ENCODE measurements at places on chromosomes 3 and 15.

GRCh38 chr3:177729956-177730681 is 532.8 kb upstream of the TBL1XR1 start:
- no peak for DNase-seq

DNA sequence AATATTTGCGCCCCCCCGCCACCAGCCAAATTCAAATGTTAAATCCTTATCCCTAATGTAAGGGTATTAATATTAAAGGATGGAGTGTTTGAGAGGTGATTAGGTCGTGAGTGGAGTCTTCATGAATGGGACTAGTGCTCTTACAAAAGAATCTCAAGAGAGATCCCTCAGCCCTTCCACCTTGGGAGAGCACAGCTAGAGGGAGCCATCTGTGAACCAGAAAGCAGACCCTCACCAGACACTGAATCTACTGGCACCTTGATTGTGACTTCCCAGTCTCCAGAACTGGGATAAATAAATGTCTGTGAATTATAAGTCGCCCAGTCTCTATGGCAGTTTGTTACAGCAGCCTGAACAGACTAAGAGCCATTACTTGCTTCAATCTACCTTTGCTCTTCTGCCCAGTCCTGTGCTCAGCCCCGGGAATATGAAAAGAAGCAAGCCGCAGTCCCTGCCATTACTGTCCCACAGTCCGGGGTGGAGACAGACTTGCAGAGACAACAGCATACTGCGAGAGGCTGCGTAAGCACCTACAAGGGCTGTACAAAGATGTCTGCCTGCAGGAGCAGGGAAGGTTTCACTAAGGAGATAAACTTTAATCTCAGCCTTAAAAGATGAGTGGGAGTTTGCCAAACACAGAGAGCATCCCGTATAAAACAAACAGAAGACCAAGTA is 110.7 kb upstream of the TMCO5A start:
- DNase-seq: no peak

DNA sequence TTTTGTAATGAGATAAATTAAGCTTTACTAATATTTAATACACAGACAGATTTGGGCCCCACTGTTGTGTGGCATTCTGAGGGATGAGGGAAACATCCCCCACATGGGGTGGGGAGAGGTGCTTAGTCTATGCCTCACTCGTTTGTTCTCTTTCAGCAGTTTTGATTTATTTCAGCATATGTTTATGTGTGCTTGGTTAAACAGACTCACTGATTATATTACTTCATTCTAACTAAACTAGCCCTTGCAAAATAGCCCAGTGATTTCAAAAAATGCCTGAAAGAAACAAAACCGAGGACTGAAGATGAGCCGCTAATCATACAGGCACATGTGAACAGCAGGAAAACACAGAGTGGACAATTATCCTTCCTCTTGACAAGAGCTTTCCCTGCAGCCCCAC is 27.2 kb downstream of the TNFAIP8L3 start:
- no peak for DNase-seq

- DNase-seq: no peak
Observed at GRCh38 chr3:60313951-60314461, 937.2 kb downstream of the FHIT start.

- no peak for DNase-seq
Observed at GRCh38 chr3:75144406-75144805, 519.7 kb upstream of the FRG2C start.

DNA sequence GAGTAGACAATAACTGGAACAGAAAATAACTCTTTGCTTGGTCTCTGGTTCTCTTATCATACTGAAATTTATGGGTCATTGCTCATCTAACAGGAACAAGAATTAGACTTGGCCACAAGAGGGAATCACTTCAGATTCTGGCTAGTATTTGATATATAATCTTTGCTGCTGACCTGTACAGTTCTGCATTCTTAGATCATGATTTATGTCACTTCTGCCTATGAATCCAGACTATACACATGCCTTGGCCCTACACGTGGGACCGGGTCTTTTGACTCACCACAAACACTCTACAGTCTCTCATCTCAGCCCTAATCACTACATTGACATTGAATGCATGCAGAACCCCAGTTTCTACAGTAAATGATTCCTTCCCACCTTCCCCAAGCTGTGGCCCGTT is 162.5 kb upstream of the SOX2 start:
- DNase-seq: no peak

DNA sequence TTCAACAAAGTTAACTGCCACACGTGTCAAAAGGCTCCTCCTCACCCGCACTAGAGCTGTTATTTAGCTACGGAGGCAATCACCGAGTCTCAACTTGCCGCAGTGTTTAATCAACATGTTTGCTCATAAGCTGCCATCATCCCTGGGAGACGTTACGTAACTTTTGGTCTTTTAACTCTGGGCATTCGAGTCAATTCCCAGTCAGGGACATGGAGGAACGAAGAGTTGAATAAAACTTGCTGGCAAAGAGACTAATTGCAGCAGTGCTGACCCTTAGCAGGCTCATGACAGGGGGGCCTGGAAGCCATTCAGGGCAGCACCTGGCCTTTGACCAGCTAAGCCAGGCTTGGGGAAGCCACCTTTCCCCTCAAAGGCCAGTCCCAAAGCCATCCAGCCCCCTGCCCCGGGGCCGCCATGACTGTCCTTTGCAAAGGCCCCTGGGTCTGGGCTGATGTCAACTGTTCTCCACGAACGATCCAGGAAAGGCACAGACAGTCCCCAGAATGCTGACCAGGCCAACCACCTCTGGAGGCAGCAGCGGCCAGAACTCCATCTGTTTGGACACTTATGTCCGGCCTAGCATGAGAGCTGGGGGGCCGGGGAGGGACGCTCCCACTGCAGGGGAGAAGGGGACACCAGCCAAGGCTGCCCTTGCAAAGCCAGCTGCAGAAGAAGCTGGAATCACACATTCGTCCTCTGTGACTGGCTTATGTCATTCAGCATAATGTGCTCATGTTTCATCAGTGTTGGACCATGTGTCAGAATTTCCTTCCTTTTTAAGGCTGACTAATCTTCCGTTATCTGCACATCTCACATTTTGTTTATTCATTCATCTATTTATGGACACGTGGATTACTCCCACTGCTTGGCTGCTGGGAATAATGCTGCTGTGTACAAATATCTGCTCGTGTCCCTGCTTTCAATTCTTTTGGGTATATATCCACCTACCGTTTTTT is 43.7 kb downstream of the PCSK6 start:
- DNase-seq: no peak

DNA sequence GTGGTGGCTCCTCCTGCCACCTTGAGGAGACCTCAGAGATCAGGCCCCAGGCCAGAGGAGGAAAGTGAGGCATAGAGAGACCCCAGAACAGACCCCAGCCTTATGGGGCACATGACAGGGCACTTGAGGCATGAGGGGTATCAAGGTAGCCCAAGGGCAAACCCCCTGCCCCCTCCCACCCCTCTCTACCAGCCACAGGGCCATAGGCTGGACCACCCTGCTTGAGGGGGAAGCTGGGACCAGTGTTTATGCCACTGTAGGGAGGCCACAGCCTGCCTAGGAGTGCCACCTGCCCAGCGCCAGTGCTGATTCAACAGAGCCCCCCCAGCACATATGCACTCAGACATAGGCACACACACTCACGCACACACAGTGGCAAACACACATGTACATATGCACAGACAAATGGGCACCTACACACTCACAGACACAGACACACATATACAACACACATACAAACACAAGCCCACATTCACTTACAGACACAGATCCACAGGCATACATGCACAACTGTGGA is 10.3 kb downstream of the MYL3 start:
- DNase-seq: no peak

Data from DMS79 treated with DMSO at 0.1 percent for 48 hours (cell line).